ENCODE measurements at places on chromosomes 4 and X.
A peak's percentile ranks its signal among the peaks of the same experiment; 100 is the strongest.

DNA sequence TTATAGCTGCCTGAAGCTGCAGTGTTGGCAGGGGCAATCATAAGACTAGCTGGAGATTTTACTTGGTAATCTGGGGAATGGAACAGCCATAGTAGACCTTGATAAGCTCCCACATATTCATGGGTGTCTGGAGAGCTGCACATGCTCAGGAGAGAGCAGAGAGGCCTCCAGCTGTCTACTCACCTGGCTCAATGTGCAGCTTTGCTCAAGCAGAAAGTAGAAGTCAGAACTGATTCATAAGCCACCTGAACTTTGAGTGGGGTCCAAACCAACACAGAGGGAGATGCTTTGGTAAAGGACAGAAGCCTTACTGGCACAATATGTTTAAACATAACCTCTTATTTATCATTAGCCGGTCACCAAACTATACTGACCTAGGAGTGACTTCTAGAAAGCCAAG is 54.4 kb downstream of the KDM6A start:
- no peaks in the 10 kb centered on the region for H3K36me3 ChIP-seq
- DNase-seq, result no peak
- no peak overlapping the region for H3K4me3 ChIP-seq
- no peaks in the 10 kb centered on the region for H3K27me3 ChIP-seq
- H3K27ac ChIP-seq, result no peak overlapping the region

GRCh38 chr4:140081641-140082390 is 72.2 kb downstream of the MAML3 start:
- H3K4me3 ChIP-seq, result no peak overlapping the region
- H3K27ac ChIP-seq, result no peak overlapping the region
- no peak for DNase-seq
- H3K4me1 ChIP-seq, result no peaks in the 10 kb centered on the region

GRCh38 chr4:70712604-70713452 is 8.9 kb upstream of the RUFY3 start:
- DNase-seq, result no peak
- peaks cover 25% of the 10 kb centered on the region for H3K4me1 ChIP-seq
- H3K4me3 ChIP-seq, result no peak overlapping the region
- H3K36me3 ChIP-seq, result no peaks in the 10 kb centered on the region
- no peaks in the 10 kb centered on the region for H3K27me3 ChIP-seq

DNA sequence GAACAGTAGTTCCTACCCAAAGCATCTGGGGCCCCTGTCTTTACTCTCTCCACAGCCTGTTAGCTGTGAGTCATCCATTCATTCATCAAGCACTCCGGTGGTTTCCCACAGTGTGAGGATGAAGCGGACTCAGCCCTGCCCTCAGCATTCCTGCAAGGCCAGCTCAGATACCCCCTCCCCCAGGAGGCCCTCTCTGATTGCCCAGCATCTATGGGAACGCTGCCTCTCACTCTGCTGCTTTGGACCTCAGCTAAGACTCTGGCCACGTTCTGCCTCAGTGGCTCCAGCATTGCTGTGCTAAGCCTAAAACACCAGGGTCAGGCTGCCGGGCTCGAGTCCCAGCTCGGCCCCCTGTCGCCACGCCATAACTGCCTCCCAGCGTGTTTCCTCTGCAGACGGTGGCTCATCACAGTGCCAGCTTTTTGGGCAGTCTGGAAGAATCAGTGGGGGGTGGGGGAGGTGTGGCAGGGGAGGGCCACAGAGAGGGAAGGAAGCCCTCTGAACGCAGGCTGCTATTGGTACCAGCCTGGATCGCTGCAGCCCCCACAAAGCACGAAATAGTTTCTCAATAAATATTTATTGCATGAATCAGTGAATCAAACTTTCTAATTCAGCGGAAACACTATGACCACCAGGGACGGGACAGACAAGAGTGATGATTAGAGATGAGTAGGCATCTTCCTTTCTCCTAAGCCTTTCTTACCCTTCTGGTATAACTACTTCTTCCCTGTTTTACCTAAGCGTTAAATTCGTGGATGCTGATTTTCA is 74.4 kb downstream of the SORCS2 start:
- no peaks in the 10 kb centered on the region for H3K4me1 ChIP-seq
- DNase-seq, result no peak
- no peak overlapping the region for H3K27ac ChIP-seq

DNA sequence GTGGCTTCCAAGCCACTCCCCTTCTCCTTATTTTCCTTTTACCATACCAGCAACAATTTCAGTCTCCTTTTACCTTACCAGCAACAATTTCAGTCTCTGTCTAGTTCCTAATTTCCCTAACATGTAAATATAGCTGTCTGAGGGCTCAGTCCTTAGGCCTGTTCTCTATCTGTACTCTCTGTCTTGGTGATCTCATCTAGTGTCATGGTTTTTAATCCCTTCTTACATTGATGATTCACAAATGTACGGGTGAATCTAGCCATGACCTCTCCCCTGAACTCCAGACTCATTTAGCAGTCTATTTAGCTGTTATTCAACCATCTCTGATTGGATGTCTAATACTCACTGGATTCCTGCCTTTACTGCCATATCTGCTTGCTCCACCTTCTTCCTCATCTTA is 7.2 kb downstream of the IL15 start:
- H3K4me1 ChIP-seq, result no peaks in the 10 kb centered on the region
- no peak overlapping the region for H3K27ac ChIP-seq
- no peak for DNase-seq
- no peak overlapping the region for H3K4me3 ChIP-seq

DNA sequence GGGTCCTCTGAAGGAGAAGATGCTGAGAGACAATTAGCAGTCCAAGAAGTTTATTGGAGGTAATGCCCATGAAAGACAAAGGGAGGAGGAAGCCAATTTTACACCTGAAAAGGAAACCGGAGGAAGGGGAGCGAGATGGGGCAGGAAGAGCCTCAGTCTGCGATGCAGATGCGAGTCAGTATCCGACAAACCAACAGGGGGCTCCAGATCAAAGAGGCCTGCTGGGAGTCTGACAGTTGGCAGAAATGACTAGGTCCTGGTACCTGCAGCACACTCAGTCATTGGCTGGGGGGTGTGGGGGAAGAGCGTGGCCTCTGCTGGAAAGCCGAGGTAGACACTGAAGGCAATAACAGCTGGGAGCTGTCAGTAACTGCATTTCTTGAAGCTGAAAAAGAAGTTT is 231.1 kb upstream of the CENPE start:
- no peak overlapping the region for H3K27ac ChIP-seq
- no peak overlapping the region for H3K4me3 ChIP-seq
- H3K36me3 ChIP-seq, result no peaks in the 10 kb centered on the region
- no peaks in the 10 kb centered on the region for H3K4me1 ChIP-seq

DNA sequence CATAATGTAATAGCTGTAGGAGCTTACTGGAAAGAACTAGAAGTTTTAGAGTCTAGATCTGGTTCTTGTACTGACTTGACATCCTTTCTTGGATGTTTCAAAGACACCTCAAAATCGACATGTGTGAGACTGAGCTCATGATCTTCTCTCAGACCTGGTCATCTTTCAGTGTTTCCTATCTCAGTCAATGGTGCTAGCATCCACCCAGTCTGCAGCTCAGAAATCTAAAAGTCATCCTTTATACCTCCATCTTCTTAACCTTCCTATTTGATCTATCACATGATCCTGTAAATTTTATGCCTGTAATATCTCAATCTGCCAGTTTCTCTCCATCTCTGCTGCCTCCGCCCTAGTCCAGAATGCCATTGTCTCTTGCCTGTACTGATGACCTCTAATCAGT is 301.9 kb upstream of the PITX2 start:
- no peak for DNase-seq
- H3K4me3 ChIP-seq, result no peak overlapping the region
- no peaks in the 10 kb centered on the region for H3K36me3 ChIP-seq
- H3K27me3 ChIP-seq, result no peaks in the 10 kb centered on the region
- H3K27ac ChIP-seq, result no peak overlapping the region

GRCh38 chr4:145001635-145002034 is 96.4 kb downstream of the ANAPC10 start:
- no peak for DNase-seq
- no peaks in the 10 kb centered on the region for H3K36me3 ChIP-seq
- H3K27me3 ChIP-seq, result no peaks in the 10 kb centered on the region
- H3K4me3 ChIP-seq, result no peak overlapping the region
- no peaks in the 10 kb centered on the region for H3K4me1 ChIP-seq

- H3K36me3 ChIP-seq, result no peaks in the 10 kb centered on the region
- no peak overlapping the region for H3K4me3 ChIP-seq
- no peaks in the 10 kb centered on the region for H3K4me1 ChIP-seq
- DNase-seq, result no peak
- H3K27me3 ChIP-seq, result no peaks in the 10 kb centered on the region
- no peak overlapping the region for H3K27ac ChIP-seq
Measured at GRCh38 chrX:150150780-150151125, 212.4 kb upstream of the MAMLD1 start.

DNA sequence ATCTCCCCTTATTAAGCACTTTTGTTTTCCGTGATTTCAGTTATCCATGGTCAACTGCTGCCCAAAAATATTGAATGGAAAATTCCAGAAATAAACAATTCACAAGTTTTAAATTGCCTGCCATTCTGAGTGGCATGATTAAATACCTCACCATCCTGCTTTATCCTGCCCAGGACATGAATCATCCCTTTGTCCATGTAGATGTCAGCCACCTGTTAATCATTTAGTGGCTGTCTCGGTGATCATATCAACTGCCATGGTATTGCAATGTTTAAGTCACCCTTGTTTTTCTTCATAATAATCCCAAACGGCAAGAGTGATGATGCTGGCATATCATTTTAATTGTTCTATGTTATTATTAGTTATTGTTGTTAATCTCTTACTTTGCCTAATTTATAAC is 79.8 kb upstream of the LHFPL1 start:
- H3K27me3 ChIP-seq, result no peaks in the 10 kb centered on the region
- no peak for DNase-seq
- no peak overlapping the region for H3K27ac ChIP-seq
- H3K4me3 ChIP-seq, result no peak overlapping the region
- H3K4me1 ChIP-seq, result no peaks in the 10 kb centered on the region
- no peaks in the 10 kb centered on the region for H3K36me3 ChIP-seq

DNA sequence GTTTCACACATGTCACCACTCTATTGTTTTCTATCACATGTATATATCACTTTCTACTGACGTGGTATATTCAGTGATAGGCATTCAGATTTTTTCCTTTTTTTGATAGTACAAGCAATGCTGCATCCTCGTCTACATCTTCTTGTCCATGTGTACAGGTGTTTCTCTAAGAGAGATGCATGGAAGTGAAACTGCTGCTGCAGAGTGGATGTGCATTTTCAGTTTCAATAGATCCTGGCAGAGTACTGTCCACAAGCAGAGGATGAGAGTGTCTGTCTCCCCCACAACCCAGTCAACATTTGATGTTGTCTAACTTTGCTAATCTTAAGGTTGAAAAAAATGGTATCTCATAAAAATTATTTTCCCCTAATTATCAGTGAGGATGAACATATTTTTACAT is 194.0 kb upstream of the CASK start:
- H3K27ac ChIP-seq, result no peak overlapping the region
- no peaks in the 10 kb centered on the region for H3K4me1 ChIP-seq
- DNase-seq, result no peak
- no peaks in the 10 kb centered on the region for H3K27me3 ChIP-seq
- H3K4me3 ChIP-seq, result no peak overlapping the region

DNA sequence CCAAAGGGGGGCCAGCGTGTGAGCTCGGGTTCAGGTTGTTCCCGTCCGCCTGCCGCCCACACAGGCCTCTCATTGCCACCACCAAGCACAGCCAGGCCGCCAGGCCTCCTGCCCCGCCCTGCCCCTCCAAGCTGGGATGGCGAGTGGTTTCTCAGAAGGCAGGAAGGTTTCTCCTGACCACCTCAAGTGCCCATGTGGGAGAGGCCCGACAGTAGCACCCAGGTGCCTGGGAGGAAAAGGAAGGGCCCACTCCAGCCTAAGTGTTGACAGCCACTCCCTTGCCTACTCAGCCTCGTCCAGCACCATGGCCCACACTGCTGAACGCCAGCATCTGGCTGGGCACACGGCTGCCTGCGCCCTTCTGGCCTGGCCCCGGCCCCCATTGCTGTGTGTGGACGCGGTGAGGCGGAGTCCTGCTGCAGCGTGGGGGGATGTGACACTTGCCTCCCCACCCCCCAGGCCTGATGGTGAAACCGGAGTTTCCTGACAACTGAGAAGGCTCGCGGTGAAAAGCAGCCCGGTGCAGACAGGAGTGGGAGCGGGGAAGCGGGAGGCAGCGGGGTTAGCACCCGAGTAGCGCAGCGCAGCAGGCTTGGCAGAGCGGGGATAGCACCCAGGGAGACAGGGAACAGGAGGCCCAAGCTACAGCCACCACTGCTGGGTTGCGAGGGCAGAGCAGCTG is 19.2 kb downstream of the FLNA start:
- H3K36me3 ChIP-seq, result peaks cover 83% of the 10 kb centered on the region
- H3K4me1 ChIP-seq, result peaks cover 99% of the 10 kb centered on the region
- DNase-seq, result no peak
- no peak overlapping the region for H3K4me3 ChIP-seq
- peak overlapping the region; percentile 15 for H3K27ac ChIP-seq

- H3K4me1 ChIP-seq, result no peaks in the 10 kb centered on the region
- no peak overlapping the region for H3K4me3 ChIP-seq
- DNase-seq, result no peak
- no peaks in the 10 kb centered on the region for H3K36me3 ChIP-seq
- no peaks in the 10 kb centered on the region for H3K27me3 ChIP-seq
Measured at GRCh38 chr4:139768896-139769295, 103.3 kb downstream of the MGST2 start.

DNA sequence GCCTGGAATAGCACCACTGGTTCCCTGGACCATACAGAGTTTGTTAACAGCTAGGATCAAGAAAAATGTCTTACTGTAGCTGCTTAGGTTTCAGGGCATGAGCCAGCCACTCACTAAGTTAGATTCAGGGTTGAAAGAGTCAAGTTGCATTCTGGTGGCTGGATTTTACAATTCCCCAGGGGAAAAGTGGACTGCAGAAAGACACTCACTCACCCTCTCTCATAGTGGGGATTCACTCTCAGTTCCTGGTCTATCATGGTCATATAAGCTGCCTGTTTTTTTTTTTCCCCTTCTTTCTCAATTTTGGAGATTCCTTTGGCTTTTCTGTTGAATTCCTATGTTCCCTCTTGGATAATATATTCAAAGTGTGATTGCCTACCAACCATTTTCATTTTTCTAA is 744.2 kb upstream of the GRIA3 start:
- no peaks in the 10 kb centered on the region for H3K4me1 ChIP-seq
- no peak overlapping the region for H3K4me3 ChIP-seq
- H3K36me3 ChIP-seq, result no peaks in the 10 kb centered on the region
- H3K27ac ChIP-seq, result no peak overlapping the region
- H3K27me3 ChIP-seq, result no peaks in the 10 kb centered on the region
- no peak for DNase-seq

GRCh38 chrX:9770319-9770718 is 4.7 kb upstream of the GPR143 start:
- no peak overlapping the region for H3K27ac ChIP-seq
- no peak for DNase-seq
- H3K27me3 ChIP-seq, result no peaks in the 10 kb centered on the region
- no peaks in the 10 kb centered on the region for H3K36me3 ChIP-seq
- no peaks in the 10 kb centered on the region for H3K4me1 ChIP-seq

Measured in CD4-positive, alpha-beta memory T cell (primary cell).